Liver (tissue), 10 donors: ENCODE measurements at places on chromosomes 6 and 20.

GRCh38 chr6:37830225-37830624, 10.7 kb downstream of the ZFAND3 start:
- DNase-seq = no peak

DNA sequence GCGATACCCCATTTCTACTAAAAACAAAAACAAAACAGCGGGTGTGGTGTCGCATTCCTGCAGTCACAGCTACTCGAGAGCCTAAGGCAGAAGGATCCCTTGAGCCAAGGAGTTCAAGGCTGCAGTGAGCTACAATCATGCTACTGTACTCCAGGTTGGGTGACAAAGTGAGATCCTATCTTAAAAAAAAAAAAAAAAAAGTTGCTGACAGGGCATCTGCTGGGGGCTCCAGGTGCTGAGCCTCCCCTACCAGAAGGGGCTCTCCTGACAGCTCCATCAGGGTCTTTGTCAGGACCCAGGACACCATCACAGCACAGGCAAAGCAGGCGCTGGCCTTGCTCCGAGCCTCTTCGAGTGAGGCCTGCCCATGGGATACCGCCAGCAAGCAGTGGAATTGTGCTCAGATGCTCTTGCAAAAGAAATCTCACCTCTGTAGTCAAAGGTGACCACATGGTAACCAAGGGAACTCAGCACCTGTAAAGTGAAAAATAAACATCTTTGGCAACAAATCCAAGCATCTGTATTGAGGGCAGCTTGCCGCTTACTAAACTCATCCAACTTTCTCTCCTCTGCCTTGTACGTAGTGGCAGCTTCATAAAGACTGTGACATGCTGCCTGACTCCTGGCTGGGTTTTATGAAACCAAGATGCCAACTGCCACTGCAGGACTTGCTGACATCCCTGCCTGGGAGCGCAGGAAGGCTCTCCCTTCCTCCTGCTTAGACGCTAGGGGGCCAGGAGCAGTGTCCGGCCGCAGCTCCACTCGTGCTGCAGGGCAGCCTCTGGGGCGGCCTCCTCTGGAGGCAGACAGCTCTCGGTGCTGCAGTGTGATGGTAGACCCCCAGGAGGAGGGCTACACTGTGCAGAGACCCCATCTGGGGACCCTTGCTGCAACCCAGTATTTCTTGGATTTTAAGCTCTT, 66.9 kb downstream of the PYGB start:
- no peak for DNase-seq

- no peak for DNase-seq
Measured at GRCh38 chr6:73353636-73354593, at the start of gene DPPA5. Gene DPPA5, minus strand, starts transcription at chr6:73354276. Its CDS starts 51 bp downstream, at chr6:73354225.

- peak; percentile 93 for DNase-seq
Measured at GRCh38 chr6:10837995-10838793, at the start of gene MAK. Gene MAK, minus strand, starts transcription at chr6:10838539. Its CDS starts 7,891 bp downstream, at chr6:10830648.

DNA sequence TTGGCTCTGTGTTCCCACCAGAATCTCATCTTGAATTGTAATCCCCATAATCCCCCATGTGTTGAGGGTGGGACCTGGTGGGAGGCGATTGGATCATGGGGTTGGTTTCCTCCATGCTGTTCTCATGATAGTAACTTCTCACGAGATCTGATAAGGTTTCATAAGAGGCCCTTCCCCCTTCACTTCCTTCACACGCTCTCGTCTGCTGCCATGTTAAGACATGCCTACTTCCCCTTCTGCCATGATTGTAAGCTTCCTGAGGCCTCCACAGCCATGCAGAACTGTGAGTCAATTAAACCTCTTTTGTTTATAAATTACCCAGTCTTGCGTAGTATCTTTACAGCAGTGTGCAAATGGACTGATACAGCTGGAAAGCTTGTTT, 90.0 kb downstream of the ELOVL5 start:
- DNase-seq = no peak

GRCh38 chr20:36344517-36345132, 38.5 kb downstream of the DLGAP4 start:
- peak; percentile 59 for DNase-seq

DNA sequence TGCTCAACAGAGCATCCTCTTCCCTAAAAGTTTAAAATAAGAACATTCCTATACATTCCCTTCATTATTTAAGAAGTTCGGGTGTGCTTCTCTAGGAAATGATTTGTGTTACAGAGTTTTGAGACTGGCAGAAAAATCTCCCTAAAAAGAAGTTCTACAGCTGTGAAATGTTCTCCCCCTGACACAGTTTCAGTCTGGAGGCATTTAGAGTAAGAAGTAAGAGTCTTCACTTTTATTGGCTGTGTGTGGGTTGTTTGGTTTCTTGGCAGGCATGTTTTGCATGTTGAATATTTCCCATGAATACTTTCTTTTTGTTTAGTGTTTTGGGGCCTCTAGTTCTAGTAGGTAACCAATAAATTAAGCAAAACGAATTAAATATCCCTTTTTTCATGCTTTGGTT, 195.9 kb downstream of the TENT5A start:
- DNase-seq = no peak

DNA sequence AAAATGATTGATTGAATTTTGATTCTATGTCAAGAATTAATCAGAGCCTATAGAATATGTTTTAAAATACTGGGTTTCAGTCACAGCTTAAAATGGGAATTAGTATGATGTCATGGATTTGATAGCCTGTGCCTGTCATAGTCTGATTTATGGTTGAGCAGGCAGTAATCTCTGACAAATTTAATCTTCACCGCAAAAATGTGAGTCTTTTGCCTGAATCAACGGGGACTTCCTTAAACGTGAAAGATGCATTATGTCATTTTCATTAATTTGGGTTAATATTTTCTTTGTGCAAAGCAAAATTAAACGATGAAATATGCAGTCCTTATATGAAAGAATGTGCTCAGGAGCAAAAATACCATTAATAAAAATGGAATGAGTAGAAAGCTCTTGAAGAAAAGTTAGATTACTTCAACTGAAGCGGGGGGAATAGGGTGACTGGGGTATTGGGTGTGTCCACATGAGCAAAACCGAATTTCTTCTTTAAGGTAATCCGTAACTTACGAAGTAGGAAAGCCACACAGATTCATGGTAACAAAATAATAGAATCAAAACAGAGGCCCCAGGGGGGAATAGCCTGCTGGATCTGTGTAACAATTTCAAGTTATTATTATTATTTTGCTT, 339.6 kb upstream of the NOX3 start:
- no peak for DNase-seq

- no peak for DNase-seq
Measured at GRCh38 chr6:159117563-159117962, 51.6 kb upstream of the FNDC1 start.
